Activated T-cell treated with anti-CD3 and anti-CD28 coated beads, Interleukin-2, amount 50 U/mL, for 1 hour (primary cell): ENCODE measurements at places on chromosomes 1 and 21.

DNA sequence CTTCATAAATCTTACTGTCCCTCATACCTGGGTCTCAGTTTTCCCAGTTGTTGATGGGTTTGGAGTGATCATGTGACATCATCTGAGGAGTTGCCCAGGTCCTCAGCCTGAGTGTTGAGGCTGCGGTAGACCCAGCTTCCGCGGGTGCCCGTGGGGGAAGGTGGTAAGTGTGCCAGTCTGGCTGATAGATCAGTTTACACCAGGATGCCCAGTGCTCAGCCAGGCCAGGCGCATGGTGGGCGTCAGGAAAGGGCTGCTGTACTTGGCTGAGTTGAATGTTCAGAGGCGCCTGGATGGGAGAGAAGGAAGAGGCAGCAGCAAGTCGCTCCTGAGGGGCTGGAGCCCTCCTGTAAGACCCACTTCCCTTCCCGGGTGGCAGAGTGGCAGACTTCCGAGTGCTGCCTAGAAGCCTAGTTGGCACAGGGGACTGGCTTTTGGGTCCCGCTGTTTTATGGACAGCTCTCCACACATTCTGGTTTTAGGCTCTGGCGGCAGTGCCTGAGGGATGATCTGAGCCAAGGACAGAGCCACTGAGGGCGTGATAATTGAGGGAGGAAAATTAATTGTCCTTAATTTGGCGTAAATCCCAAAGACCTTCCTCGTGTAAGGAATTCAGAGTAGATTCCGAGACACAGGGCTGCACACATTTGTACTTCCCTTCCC lies 35.8 kb downstream of the PTPRF start:
- no peak for DNase-seq

DNA sequence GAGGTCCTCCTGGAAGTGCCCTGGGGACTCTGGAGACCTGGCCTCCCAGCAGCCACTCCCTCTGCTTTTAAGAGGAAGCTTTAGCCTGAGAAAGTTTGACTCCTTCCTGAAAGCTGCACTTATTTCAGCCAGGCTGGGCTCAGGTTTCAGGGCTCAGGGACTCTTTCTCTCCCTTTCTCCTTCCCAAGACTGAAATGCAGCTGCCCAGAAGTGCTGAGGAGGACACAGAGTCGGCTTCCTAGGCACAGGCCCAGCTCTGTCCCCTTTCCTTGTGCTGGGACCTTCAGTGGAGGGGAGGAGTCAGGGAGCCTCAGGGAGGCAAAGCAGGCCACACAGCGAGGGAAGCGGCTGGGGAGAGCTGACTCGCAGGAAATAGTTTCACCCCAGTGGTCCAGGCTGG lies 137.3 kb downstream of the NAV1 start:
- no peak for DNase-seq

DNA sequence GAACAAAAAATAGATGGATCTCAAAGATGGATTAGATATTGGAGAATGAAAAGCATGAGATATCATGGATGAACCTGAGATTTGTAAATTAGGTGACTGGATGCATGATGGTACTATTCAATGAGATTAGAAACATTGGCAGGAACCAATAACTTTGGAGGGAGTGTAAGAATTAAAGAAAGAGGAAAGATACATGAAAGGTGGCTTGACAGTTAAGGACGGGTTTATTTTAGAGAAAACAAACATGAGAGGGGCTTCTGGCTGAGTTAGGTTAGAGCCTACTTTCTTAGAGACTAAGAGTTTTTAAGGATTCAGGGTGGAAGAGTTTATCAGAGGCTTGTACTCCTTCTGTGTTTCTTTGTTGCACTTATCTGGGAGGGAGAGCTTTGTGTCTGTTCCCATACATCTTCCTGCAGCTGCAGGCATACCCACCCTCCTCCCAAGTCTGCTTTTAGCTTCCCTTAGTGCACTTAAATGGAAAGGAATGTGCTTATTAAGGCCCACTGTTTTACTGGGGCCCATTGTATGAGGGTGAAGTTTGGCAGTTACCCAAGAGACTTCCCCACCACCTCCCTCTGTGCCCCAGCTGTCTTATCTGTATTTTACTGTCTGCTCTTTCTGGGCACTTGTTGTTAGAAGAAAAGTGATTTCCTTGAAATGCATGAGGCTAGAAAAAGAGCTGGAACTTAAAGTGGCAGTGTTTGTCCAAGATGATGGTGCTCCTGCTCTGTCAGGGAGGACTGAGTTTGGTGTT lies 26.1 kb upstream of the CR2 start:
- no peak for DNase-seq

- DNase-seq: no peak
These were observed 32.7 kb downstream of the ECE1 start for GRCh38 chr1:21257431-21258135.

- DNase-seq: no peak
These were observed 81.4 kb upstream of the CASZ1 start for GRCh38 chr1:10877894-10878293.

DNA sequence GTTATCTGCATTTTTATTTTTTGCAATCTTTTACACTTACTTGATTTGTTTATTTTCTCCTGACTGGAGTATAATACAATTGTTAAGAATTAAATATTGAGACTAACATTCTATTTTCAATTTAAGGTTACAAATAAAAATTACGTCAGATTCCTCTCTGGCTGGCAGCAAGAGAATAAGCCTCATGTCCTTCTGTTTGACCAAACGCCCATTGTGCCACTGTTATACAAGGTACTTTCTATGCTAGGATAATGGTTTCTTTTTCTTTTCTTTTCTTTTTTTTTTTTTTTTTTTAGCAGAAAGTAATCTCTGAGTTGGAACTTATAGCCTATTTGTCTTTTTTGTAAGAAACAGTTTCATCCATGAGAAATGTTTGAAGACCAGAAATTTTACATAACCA lies 20.0 kb downstream of the DNAJC16 start:
- DNase-seq: no peak

DNA sequence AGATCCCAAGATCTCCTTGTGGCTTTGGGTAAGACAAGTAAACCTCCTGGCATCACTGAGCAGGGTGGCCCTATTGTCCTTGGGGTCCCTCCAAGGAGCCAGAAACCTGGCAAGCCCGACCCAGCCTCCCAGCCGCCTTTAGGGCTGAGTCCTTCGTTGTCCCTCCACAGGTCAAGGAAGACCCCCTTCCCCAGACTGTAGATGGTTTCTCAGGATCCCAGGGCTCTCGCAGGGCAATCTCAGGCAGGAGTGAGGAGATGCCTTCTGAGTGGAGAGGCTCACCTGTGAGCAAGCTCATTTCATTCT lies 71.6 kb upstream of the CSF3R start:
- no peak for DNase-seq

- peak; percentile 6 for DNase-seq
These were observed at the start of gene TFF2 for GRCh38 chr21:42350927-42351426. Gene TFF2 (minus strand): TSS chr21:42350994. CDS start chr21:42350957, 37 bp downstream.

- DNase-seq: peak; percentile 63
These were observed 7.3 kb downstream of the F11R start for GRCh38 chr1:161013488-161014230.

- peak; percentile 79 for DNase-seq
These were observed at the start of gene E2F2 for GRCh38 chr1:23530747-23531561. Gene E2F2 (minus strand): TSS chr1:23531233. CDS start chr1:23530793, 440 bp downstream.

GRCh38 chr1:178576841-178577240 lies 63.9 kb downstream of the TEX35 start:
- no peak for DNase-seq

DNA sequence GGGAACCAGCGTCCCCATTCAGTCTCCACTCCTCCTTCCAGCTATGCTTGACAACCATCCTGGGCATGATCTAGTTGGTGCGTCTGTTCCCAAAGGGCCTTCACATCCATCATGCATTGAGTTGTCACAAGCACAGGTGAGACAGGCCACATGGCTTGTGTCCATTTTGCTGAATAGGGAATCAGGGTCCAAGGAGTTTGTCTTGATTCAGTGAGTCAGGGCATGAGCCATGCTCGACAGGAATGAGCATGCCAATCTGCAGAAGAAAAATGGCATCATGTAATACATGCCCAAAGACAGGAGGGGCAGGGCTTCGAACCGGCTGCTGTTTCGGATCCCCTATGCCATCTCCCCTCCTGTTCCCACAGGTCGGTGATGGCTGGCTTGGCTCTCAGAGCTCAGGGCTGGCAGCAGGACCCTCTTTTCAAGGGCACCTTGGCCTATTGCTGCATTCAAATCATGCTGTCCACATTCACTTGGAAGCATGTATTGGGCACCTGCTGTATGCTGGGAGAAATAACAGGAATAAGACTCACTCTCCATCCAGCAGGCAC lies 44.5 kb downstream of the PKP1 start:
- no peak for DNase-seq

- DNase-seq: no peak
These were observed 387.9 kb downstream of the NUF2 start for GRCh38 chr1:163709636-163710035.

DNA sequence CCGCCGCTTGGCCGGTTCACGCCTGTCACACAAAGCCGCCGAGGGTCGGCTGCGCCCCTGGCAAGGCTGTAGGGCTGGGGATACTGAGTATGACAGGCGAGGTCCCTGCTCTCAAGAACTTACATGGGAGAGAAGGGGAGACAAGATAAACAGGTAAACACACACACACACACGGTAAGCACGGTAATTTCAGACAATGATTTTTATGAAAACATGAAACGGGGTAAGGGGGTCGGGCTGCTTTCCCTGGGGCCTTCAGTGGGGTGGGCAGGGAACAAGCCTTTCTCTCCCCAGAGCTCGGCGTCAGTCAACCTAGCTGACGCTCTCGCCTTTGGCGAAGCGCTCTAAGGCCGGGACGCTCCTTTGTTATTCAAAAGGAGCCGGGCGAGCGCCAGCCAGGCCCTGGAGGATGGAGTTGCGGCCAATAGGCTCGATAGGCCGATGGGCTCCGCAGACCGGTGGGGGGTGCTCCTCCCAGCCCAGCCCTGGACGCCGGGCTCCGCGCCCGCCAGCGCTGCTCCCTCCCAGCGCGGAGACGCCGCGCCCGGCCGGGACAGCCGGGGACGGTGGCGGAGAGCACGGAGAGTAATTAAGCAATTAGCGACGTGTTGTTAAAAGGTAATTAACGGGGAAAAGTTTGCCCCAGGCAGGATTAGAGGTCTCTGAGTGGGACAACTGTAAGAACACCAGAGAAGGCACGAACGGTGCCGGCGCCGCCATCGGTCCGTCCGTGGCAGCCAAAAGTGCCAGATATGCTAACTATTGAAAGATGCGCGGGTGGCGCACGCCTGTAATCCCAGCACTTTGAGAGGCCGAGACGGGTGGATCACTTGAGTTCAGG lies 950 bp upstream of the INKA2 start:
- peak; percentile 46 for DNase-seq

- no peak for DNase-seq
These were observed 20.8 kb upstream of the PDZK1IP1 start for GRCh38 chr1:47210666-47211065.

DNA sequence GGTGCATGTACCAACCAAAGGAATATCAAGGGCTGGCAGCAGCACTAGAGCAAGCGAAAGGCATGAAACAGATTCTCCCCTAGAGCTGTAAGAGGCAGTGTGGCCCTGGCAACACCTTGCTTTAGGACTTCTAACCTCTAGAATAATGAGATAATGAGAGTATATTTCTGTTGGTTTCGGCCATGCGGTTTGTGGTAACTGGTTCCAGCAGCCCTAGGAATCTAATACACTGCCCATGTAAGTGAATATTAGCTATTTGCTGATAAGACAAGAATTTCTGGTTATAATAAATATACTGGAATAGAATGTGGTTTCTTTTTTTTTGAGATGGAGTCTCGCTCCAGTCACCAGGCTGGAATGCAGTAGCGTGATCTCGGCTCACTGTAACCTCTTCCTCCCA lies 199.4 kb downstream of the GABPA start:
- DNase-seq: no peak

- DNase-seq: no peak
These were observed 56.6 kb downstream of the SYT6 start for GRCh38 chr1:114097109-114097508.

- DNase-seq: no peak
These were observed 478.8 kb downstream of the CAMTA1 start for GRCh38 chr1:7264101-7264500.

GRCh38 chr1:8443558-8444194 lies 125.8 kb downstream of the SLC45A1 start:
- DNase-seq: no peak

- peak; percentile 74 for DNase-seq
These were observed 2.9 kb downstream of the LMO4 start for GRCh38 chr1:87331365-87332241.

- DNase-seq: no peak
These were observed 180.6 kb upstream of the PALMD start for GRCh38 chr1:99465176-99465900.

GRCh38 chr1:38043036-38043747 lies 3.4 kb downstream of the POU3F1 start:
- no peak for DNase-seq

DNA sequence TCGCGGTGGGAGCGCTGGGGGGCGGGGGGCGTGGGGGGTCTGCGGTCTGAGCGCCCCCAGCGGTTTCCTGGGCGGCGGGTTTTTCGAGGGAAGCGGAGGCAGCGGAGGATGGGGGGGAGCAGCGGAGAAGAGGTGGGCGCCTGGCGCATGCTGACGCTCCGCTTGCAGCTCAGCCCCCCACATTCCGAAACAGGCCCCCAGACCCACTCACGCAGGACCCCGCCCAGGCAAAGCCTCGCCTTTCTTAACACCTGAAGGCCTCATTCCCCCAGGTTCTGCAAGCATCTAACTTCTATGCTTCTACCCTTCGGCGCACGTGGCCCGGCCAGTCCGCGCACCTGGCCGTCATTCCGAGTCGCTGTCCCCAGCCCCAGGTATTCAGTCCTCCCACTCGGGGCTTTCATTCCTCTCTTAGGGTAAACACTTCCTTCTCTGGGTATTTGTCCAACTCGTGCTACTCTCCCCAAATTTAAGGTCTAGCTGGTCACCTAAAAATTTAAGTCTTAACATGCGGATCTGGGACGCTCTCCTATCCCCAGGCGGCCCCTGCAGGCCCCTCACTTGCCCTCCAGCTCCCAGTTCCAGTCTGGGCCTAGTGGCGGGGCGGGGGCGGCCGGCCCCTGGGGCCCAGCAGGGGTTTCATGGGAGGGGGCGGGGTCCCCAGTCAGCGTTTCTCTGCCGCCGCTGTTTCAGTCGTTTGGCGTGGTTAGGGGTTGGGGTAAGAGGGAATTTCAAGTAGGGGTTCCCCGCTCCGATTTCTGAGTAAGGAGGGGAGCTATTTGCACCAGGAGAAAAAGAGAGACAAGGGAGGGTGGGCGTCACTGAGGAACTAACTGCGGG lies 2.8 kb upstream of the ZBTB7B start:
- DNase-seq: peak; percentile 48
